ENCODE measurements at places on chromosomes 2 and 18. TPM values are rescaled to one million over a fixed set of nuclear protein-coding genes. Genes with fewer than 3 reads are reported as not detected.

Gene CHRNA1
- 0.76 TPM for total RNA-seq

Gene SPEG
- total RNA-seq = 6.8 TPM

Gene ATP6V1C2
- not detected for total RNA-seq

Gene SP140
- 0.25 TPM for total RNA-seq

Gene ANO7
- 1.8 TPM for total RNA-seq

Gene NRP2
- 92.4 TPM for total RNA-seq

Gene RAX
- total RNA-seq = not detected

Gene CYTIP
- total RNA-seq = 0.38 TPM

Gene ANKRD29
- total RNA-seq = 0.81 TPM

Gene SF3B1
- 91.9 TPM for total RNA-seq

Gene LYG2
- not detected for total RNA-seq

Gene FOXI3
- total RNA-seq = not detected

Gene C2orf74
- 3.7 TPM for total RNA-seq

Gene SNRNP200
- total RNA-seq = 96.6 TPM

Gene SAG
- not detected for total RNA-seq

Gene CFAP53
- total RNA-seq = 0.38 TPM

Gene DNAJC5G
- not detected for total RNA-seq

Gene GALNT5
- 2.4 TPM for total RNA-seq

Gene CCNT2
- 9.5 TPM for total RNA-seq

Gene AQP12A
- not detected for total RNA-seq

Gene SLC9A2
- 0.13 TPM for total RNA-seq

Gene HJURP
- 2.7 TPM for total RNA-seq

Gene PFN4
- 1.1 TPM for total RNA-seq

Gene RALB
- total RNA-seq = 19.1 TPM

Gene MOCOS
- total RNA-seq = 8.6 TPM

Gene RAPGEF4
- total RNA-seq = 0.38 TPM

Gene SUPT7L
- total RNA-seq = 23.7 TPM

Gene SLC9A4
- total RNA-seq = not detected

Gene MEP1B
- not detected for total RNA-seq

Gene GALNT3
- total RNA-seq = 21.2 TPM

Gene FLACC1
- 0.89 TPM for total RNA-seq

Gene MC5R
- not detected for total RNA-seq

Gene PCARE
- not detected for total RNA-seq

Gene ASXL2
- 11.2 TPM for total RNA-seq

Gene ALPG
- total RNA-seq = not detected

Gene TMEM37
- 1.6 TPM for total RNA-seq

Gene CHRND
- total RNA-seq = not detected

Gene NEUROD1
- total RNA-seq = not detected

Gene SERPINB12
- not detected for total RNA-seq

Gene GPR39
- 4.7 TPM for total RNA-seq

Gene OR6B2
- total RNA-seq = not detected

Gene CNTNAP5
- not detected for total RNA-seq

Gene XIRP2
- not detected for total RNA-seq

Gene FMNL2
- total RNA-seq = 28.8 TPM

Gene CDH19
- not detected for total RNA-seq

Gene HEATR5B
- total RNA-seq = 11.3 TPM
